ENCODE measurements at places on chromosomes 5 and 9.

DNA sequence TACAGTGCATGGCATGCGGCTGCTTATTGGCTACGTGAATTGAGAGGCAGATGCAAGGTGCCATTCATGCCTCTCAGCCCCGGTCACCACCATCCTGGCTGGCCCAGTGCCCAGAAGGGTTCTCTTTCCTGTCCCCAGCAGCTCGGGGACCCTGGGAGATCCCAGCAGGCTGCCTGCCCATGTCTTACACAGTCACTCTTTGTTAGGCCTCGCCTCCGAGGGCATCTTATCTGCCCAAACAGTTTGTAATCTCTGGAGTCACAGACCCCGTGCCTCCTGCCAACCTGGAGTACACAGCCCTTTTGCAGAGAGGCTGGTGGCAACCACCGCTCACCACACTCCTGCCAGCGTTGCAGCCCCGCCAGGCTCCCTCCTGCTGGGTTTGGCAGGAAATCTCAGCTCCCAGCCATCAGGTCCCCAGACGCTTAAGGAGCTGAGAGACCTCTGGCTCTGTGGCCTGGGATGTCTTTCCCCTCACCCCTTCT is 7.0 kb upstream of the AK1 start:
- DNase-seq, result no peak

GRCh38 chr5:110665184-110665726 is 61.2 kb downstream of the TMEM232 start:
- DNase-seq, result no peak

DNA sequence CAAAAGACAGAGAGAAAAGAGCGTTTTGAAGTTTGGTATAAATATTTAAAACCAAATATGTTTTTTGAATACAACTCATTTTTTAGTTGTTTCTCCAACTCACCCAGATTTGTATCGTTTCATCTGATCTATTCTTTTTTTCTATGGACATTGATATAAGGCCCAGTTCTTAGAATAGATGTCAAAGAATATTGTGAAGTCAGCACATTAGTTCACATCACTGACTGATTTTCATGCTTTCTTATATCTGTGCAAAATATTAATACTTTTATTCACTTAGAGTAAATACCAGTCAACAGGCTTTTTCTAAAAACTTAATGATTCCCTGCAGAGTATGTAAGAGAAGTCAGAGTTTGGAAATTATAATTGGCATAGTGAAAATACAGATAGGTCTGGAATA is 254.4 kb upstream of the PTPRD start:
- no peak for DNase-seq

- no peak for DNase-seq
Observed at GRCh38 chr9:87831159-87831558, 51.5 kb upstream of the SPATA31E1 start.

GRCh38 chr5:155154973-155155372 is 141.4 kb downstream of the KIF4B start:
- no peak for DNase-seq

DNA sequence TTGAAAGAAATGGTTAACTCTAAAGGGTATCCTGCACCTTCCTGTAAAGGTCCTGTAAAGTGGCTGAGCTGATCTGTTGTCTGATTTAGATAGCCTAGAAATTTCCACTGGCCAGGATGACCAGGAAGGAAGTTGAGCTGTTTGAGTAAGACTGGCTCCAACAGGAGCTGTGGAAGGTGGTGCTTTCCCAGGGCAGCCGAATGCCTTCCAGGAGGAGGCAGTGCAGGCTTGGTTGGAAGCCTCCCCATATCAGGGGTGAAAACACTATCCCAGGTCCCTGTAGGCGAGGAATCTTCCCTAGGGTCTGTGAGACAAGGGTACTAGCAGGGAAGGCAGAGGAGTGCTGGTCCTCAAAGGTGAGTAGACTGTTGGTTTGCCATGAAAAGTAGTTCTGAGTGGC is 98.4 kb downstream of the LIX1 start:
- no peak for DNase-seq

DNA sequence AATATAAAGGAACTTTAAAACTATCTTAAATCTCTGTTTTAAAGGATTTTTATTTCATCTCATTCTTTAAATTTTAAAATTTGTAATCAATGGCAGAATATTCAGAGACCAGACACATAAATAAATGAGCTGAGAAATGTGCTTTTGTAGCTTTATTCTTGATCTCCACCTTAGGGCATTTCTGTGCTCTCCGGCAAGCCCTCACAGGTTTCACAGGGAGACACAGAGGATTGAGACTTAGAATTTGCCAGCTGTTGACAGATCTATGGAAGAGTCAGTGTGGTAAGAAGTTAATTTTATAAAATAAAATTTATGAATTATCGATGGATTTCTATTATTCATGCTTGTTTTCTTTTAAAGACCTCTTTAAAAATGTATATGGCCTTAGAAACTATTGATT is 206.8 kb downstream of the CD180 start:
- no peak for DNase-seq

DNA sequence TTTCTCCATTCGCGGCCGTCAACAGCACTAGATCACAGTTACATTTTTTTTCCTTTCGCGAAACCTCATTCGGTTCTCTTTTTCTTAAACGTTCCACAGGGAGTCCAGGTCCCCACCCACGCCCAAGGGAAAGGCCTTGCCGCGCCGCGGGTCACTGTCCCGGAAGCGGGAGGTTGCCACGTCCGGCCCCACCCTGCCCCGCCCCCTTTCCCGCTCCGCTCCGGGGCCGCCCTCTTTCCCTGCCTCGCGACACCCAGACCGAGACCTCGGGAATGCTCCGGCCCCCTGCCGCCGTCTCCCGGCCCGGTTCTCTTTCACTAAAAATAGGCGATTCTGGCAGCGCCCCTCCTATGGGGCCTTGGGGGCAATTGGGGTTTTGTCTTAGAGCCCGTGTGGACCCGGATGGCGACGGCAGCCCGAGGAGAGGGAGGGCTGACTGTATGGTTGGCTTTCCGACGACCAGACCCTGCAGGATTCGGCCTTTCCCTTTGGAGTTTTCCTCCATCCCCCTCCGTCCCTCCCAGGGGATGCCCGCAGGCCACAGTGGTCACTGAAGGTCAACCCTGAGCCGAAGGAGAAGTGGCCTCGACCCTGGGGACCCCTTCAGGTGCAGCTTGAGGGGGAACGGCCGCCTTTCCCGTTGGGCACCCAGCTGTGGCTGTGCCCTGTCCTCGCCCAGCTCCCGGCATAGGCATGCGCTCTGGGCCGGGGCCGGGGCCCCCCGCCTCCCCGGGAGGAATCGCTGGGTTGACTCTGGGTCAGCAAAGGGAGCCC is 2.8 kb upstream of the RACK1 start:
- peak; percentile 90 for DNase-seq

- DNase-seq, result no peak
Observed at GRCh38 chr9:18678821-18679590, 205.1 kb downstream of the ADAMTSL1 start.

DNA sequence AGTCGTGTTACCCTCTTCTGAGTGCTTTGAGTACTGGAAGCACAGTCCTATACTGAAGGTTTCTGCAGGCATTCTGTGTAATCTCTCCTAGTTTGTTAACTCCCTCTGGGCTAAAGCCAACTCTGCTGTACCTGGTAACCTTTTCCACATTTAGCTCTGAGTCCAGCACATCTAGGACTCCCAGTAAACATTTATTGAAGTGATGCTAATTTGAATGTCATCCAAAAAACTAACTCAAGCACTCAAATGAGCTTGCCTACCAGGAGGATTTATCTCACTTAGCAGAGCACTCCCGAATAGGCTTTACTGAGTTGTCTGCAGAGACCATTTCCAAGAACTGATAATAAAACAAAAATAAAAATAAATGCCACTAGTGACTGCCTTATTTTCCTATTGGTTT is 79.5 kb upstream of the NFIB start:
- DNase-seq, result no peak

DNA sequence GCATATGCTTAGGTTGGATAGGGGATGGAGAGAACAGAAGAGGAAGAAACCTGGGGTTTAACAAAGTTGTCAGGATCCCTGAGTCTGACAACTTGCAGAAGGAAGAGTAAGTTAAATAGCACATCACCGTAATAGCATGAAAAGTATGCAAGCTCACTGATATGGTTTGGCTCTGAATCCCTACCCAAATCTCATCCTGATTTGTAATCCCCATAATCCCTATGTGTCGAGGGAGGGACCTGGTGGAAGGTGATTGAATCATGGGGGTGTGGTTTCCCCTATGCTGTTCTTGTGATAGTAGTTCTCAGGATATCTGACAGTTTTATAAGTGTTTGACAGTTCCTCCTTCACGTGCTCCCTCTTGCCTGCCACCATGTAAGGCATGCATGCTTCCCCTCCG is 193.3 kb downstream of the PSAT1 start:
- no peak for DNase-seq

DNA sequence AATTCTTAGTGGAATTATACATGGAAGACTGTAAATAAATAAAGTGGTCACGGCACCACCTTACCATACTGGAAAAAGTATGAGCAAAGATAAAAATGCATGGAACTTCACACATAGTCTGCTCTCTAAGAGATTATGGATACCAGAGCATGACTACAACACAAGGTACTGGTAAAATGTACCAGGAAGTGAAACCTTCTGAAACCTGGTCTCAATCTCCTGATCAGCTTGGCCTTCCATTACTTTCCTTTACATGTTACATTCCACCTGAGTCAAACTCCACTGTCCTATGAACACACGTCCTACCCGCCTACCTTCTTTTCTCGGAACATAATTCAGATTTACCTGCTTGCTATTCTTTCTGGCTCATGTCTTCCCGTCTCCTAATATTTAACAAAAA is 15.9 kb downstream of the PTAR1 start:
- no peak for DNase-seq

- no peak for DNase-seq
Observed at GRCh38 chr5:173862047-173862477, 26.1 kb upstream of the CPEB4 start.

GRCh38 chr9:95508242-95508967 is 8.4 kb downstream of the PTCH1 start:
- no peak for DNase-seq

DNA sequence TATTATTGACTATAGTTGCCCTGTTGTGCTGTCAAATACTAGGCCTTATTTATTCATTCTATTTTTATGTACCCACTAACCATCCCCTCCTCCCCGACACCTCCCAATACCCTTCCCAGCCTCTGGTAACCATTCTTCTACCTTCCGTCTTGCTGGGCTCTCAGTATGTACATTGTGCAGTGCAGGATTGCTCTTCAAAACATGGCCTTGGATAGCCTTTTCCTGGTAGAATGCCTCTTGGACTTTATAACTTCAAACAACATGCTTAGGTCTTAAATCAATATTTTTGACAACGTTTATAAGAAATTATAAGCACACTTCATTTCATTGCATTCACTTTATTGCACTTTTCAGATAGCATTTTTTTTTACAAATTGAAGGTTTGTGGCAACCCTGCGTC is 172.6 kb upstream of the ACTBL2 start:
- DNase-seq, result no peak

DNA sequence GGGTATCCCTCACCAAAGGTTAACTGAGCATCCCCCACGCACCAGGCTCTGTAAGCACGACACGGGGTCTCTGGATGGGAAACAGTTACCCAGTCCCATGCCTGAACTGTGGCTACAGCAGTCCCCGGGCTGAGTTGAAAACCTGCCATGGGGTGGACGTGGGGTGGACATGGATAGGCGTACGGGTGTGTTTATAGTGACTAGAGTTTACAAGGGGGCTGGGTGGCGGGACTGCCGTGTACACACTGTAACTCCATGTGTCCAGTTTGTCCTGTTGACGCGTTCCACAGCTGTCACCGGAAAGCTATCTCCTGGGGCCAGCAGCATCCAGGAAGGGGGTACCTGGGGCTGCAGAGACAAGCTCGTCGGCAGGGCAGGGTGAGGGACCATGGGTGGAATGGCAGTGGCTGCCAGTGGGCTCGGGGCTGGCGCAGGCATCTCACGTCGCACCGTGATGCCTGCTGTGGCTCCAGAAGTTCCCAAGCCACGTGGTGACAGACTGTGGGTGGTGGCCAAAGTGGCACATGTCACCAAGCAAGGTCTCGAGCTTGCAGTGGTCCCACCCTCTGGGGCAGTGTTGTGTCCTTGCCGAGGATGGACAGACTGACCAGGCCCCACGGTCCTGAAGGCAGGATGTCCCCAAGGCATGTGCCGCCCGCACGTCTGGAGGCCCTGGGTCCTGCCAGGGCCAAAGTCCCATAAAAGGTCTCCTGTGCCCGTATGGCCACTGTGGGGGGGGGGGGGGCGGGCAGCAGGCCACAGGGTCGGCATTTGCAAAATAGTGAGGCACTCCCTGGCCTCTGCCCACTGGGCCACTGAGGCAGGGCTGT is 29.3 kb upstream of the RNF130 start:
- no peak for DNase-seq

DNA sequence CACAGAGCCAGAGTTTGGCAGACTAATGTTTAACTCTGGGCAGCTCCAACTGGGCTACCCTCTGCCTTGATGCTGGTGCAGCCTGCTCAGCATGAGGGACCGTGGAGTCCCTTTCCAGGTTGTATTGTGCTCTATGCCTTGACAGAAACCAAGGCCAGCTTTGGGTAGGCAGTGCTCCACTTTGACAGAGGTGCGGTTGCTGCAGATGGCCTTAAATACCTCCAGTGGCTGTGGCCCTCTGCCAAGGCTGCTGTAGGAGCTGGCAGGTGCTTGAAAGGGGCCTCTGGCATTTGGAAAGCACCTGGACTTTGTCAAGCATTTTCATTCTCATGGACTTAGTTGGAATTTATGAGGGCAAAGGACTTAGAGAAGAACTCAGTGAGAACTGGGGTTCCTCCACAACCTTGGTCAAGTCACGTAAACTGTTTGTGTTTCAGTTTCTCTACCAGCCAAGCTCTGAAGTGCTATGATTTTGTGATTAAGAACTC is 249.7 kb upstream of the ZNF462 start:
- DNase-seq, result no peak

DNA sequence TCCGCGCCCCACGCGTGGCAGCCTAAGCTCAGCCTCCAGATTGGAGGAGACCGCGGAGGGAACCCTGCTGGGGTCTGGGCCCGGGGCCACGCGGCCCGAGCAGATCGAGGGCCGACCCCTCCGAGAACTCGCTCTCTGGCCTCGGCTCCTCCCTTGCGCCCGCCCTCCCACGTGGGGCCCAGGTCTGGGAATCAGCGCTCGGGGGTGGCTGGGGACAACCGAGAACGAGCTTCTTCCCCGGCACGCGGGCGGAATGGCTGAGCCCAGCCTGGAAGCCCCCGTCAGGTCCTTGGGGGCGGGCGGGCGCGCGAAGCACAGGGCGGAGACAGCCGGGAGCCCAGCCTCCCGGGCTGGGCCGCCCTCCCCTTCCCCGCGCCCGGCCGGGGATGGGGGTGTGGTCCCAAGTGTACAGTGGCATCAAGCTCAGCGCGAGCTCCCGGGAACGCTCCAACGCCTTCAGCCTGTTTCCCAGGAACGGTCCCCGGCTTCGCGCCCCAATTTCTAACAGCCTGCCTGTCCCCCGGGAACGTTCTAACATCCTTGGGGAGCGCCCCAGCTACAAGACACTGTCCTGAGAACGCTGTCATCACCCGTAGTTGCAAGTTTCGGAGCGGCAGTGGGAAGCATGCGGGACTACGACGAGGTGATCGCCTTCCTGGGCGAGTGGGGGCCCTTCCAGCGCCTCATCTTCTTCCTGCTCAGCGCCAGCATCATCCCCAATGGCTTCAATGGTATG is at the start of gene SLC22A4:
SLC22A4 (plus strand) TSS at position 403 of the 736 bp plus-strand sequence; CDS start at position 626, 223 bp downstream.
- DNase-seq, result peak; percentile 86

GRCh38 chr5:131377785-131378325 is 114.0 kb downstream of the CDC42SE2 start:
- DNase-seq, result no peak

Data from activated CD4-positive, alpha-beta T cell treated with anti-CD3 and anti-CD28 coated beads, Interleukin-10, Interleukin-2, amounts not matched to agents 100 ng/mL and 50 ng/mL, durations not matched to agents 16 hours and 8 hours (primary cell).